RPMI7951 (cell line): ENCODE measurements at places on chromosomes 7 and 10. TPM values are rescaled to one million over a fixed set of nuclear protein-coding genes. Genes with fewer than 3 reads are reported as not detected.
A peak's percentile ranks its signal among the peaks of the same experiment; 100 is the strongest.

DNA sequence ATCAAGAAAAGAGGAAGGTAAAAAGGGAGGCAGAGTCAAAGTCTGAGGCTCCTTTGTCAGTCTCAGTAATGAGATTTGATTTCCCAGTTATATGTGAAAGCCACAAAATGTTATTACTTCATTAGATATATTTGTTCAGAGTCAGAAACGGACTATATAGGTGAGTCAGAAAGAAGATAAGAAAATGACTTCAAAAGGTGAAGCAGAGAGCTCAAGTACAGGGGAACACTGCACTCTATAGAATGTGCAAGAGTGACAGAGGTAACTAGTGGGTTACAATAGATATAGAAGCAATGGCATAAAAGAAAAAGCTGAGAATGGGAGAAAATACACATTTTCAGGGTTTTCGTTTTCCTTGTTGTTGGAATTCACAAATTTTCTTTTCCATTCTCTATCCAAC lies 43.3 kb downstream of the DGKB start:
- DNase-seq: no peak

FAM171A1 gene
- 3.5 and 3.6 TPM in 2 replicates for total RNA-seq

- DNase-seq: no peak
Measured at GRCh38 chr7:96313940-96314339, 8.0 kb downstream of the SLC25A13 start.

GRCh38 chr10:116769791-116770190 lies 27.4 kb upstream of the HSPA12A start:
- no peak for DNase-seq

SEMA4G gene
- total RNA-seq: 0.49 and 0.84 TPM in 2 replicates

DNA sequence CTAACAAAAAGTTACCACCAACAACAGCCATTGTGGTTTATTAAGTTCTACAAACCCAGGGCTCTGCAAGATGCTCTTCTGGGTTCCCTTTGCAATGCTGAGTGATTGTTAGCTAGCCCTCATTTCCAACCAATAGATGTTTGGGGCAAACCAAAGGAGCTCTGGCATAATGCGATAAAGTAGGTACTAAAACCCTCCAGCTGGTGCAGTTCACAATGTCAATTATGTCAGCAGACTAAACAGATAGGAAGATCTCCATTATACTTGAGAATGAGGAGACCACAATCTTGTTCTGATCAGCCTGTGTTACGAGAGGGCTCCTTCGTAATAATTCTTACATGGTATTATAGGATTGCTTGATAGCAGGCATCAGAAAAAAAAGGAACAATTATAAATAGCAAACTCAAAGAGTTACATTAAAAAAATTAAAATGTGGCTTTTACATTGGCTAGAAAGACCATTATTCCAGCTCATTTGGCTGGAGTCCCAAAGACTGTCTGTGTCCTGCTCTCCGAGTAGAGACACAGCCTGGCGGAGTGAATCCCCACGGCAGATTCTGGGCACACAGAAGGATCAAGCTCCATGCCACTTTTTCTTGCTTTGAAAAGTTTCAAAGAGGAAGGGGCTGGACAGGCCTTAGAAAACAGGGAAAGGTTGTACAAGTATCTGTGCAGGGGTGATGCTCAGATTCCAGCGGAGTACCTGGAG lies 93.8 kb downstream of the ZRANB1 start:
- DNase-seq: no peak

OR6V1 gene
- not detected in 2 replicates for total RNA-seq

GRCh38 chr10:62617652-62618051 lies 186.9 kb upstream of the ADO start:
- DNase-seq: no peak

DNA sequence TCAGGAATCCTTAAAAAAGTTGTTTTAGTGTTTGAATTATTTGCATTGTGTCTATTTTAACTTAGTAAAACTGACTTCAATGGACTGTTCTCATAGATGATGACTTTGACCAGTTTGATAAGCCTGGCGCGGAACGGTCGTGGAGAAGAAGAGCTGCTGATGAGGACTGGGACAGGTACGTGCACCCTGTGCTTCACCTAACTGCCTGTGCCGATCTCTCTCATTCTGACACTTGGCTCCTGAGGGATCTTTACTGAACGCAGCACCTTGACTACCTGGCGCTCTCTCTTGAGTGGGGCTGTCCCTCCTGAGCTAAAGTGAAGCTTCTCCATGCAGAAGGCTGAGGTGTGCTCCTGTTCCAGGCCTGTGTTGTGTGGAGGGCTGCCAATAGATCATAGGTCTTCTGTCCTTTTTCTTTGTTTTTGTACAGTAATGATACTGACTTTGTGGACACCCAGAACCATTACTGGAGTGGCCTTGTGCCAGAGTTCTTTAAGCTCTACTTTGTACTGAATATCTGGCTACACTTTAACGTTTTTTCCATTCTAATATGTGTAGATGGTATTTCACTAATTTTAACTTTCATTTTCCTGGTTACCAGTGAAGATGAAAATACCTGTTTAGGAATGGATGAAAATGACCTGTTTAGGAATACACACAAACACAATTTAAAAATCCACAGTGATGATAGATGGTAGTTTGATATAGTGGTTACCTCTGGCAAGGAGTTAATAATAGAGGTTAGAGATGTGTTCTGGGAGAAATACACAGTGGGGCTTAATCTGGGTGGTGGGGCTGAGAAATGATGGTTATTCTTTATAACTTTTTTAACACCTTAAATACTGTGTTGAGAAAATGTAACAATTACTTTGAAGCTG lies 20.9 kb downstream of the RBM33 start:
- no peak for DNase-seq

DNA sequence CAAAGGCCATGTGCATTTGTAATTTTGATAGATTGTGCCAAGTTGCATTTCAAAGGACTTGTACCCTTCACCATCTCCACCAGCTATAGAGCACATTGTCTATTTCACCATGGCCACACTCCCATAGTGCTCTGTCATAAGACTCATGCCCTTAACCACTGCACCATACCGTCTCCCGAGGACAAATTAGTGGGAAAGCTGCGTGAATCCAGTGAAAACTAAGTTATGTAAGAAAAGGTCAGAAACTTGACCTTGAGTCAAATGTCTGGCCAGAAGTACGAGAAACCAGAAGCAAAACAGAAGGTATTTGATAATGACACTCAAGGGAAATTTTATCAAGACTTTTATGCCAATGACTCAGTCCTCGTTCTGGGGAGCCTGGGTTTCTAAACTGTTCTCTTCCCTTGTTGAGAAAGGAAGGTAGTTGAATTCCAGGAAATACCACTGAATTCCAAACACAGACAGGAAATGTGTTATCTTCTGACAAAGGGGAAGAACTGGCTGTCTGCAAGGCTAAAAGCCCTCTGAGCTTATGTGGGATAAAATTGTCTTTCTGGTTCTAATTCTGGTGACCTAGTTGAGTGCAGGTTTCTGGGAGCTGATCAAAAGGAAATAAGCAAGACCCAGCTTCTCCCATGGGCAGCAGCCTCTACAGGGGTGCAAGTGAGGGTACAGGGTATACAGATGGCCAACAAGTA lies 49.7 kb downstream of the CDK1 start:
- peak; percentile 66 for DNase-seq

NUTM2B gene
- total RNA-seq: 0.24 and 0.29 TPM in 2 replicates

NPC1L1 gene
- total RNA-seq: not detected in 2 replicates

DNA sequence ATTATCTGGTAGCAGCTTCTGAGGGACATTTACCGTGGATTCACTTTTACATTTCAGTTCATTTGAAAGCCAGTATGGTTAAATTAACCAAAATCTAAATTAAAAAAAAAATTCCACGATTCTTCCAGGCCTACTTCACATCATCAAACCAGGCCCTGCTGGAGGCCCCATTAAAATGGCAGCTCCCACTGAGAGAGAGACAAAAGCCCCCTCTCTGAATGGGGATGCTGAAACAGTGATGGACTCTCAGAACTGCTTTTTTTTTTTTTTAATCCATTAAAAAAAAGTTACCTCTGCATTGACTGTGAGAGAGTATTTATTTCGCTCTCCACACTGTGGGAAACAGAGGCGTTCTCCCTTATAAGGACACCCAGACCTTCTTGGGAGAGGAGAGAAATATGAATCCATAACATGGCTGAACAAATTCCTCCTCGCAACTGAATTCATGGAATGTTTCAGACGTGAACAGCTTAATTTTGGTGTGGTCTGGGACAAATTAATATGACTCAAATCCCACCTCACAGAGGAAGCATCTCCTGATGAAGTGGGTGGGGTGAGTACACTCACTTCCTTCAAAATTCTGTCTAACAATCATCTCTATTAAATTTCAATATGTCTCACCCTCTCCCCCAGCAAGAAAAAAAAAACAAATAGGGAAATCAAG lies 73.5 kb downstream of the SAMD9 start:
- peak; percentile 51 for DNase-seq

DNA sequence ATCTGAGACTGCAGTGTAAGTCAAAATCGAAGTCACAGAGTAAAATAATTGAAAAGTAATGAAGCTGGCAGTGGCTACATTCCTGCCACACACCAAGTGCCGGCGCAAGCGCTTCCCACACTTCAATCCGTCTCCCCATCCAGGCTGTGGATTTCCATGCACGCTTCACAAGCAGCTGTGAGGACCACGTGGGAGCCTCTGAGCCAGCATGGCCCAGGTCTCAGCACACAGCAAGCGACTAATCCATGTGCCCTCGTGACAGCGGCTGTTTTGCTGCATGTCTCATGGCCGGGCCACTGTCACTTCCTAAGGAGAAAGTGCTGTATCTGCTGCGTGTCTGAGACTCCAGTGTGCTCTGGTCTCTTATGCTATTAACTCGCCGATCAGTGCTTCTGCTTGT lies 566.9 kb downstream of the DNAJB6 start:
- no peak for DNase-seq

- no peak for DNase-seq
Measured at GRCh38 chr7:158251061-158251965, 336.3 kb downstream of the PTPRN2 start.

ZDHHC4 gene
- total RNA-seq: 68.4 and 77.1 TPM in 2 replicates

DPP6 gene
- 0.49 and 1.3 TPM in 2 replicates for total RNA-seq

VPS37D gene
- total RNA-seq: 2.0 and 2.1 TPM in 2 replicates

GRCh38 chr7:92635538-92635937 lies 45.3 kb upstream of the FAM133B start:
- DNase-seq: no peak

DNA sequence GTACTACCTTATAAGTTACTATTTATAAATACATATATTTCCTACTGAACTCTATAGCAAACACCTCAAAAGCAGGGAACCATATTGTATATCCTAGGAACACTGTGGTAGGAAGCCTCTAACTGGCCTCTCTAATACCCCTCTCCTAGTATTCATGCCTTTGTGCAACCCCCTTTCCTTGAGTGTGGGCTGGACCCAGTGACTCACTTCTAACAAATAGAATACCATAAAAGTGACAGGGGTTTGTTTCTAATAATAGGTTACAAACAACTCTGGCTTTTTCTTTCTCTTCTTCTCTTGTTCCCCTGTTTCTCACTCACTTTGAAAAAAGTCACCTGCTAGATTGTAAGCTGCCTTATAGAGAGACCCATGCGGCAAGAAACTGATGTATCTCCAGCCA lies 51.6 kb upstream of the MACC1 start:
- peak; percentile 42 for DNase-seq

GRCh38 chr10:119079599-119080520 lies 757 bp downstream of the EIF3A start:
- peak; percentile 73 for DNase-seq

DNA sequence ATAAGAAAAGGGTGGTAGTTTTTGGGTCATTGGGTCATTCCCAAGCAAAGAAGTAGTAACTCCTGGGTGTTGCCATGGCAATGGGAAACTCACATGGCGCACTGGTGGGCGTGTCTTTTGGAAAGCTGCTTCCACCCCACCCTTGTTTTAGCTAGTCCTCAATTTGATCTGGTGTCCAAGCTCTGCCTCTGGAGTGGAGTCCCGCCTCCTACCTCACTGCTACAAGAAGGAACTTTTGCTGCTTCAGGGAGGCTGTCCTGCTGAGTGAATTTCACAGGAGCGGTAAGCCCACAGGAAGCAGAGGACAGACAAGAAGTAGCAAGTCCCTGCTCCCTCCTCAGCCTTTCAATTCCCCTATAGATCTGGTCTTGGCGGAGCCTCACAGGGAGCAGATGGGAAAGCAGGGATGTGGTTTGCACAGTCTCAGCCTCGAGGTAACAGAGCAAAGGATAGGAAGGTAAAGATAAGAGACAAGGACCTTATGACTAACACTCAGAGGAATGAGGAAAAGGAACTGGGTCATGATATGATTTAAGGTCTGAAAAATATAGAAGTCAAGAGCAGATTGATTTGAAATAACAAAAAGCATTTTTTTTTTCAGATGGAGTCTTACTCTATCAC lies 700.3 kb downstream of the TNS3 start:
- peak; percentile 47 for DNase-seq

- DNase-seq: peak; percentile 28
Measured at GRCh38 chr7:121872831-121873288, at the start of gene PTPRZ1. Gene PTPRZ1 (plus strand): TSS chr7:121873161. CDS start chr7:121873500, 339 bp downstream.

DNA sequence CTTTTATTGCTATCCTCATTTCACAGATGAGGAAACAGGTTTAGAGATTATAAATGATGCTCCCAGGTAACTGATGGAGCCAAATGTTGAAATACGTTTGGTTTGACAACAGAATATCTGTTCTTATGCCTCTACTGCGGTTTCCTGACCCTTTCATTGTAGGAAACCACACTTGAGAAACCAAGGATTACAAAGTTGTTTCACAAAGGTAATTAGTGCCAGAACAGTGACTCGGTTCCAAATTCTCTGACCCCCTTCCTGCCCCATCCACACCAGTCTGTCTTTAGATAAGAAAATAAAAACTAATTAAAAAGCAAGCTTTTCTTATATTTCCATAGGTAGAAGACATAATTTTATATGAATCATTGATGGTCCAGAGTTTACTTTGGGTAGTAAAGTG lies 393.7 kb upstream of the MBL2 start:
- DNase-seq: no peak

DNA sequence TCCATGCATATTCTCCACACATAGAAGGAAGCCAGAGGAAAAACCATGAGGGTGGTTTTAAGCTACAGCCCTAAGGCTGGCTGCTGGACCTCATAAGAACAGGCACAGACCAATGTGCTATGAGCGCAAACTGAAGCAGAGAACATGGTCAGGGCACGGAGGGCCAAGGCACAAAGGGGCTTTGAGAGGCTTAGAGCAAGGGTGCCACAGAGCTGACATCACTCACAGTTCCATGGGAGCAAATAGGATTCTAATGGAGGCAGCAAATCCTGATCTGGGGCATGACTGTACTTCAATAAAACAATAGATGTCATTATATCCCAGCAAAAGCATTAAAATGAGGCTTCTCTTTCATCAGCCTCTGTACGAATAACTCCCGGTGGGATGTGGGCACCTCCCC lies 162.4 kb downstream of the COBL start:
- peak; percentile 32 for DNase-seq

MET gene
- total RNA-seq: 52.7 and 62.1 TPM in 2 replicates

DNA sequence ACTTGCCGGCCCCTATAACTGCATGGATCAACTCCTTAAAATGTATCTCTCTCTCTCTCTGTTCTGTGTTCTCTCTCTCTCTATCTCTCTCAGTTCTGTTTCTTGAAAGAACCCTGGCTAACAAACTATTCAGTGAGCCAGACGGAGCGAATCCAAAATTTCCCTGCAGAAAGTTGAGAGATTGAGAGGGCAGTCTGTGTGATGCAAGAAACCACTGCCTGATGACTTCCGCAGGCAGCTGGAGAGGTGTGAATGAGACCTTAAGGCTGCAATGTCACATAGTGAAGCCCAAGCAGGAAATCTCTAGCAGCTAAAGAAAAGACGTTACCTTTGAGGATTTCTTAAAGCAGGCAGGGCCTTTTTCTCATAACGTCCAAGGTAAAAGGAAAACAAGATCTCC lies 17.3 kb downstream of the FAM107B start:
- DNase-seq: peak; percentile 59

PAPSS2 gene
- total RNA-seq: 119 and 147 TPM in 2 replicates

- no peak for DNase-seq
Measured at GRCh38 chr7:44666566-44666965, 60.1 kb downstream of the OGDH start.

DNAJB9 gene
- 25.1 and 32.2 TPM in 2 replicates for total RNA-seq

ACBD7 gene
- total RNA-seq: 6.7 and 7.9 TPM in 2 replicates

OR2A1 gene
- 0.20 and 1.7 TPM in 2 replicates for total RNA-seq
